ENCODE measurements at places on chromosomes 7 and 10.

DNA sequence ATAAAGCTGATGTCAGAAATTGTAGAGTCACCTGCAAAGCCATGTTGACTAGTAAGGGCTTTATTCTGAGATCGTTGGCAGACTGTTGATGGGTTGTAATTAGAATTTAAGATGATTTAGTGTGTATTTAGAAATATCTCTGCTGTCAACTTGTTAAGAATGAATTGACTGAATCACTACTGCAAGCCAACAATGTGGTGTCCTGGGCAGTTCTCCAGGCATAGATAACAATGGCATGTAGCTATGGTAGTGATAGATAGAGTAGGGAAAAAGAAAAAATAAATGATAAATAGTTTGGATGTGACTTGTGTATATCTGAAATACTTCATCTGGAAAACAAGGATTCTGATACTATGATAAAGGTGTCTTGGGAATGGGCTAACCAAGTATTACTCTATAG lies 640.2 kb downstream of the ARL4A start:
- no peak for DNase-seq

- DNase-seq, result no peak
These were observed 238.4 kb downstream of the ARHGAP21 start for GRCh38 chr10:24485304-24485703.

- no peak for DNase-seq
These were observed 179.1 kb upstream of the FZD1 start for GRCh38 chr7:91085175-91085574.

GRCh38 chr7:1688542-1688941 lies 18.5 kb downstream of the ELFN1 start:
- no peak for DNase-seq

- no peak for DNase-seq
These were observed 7.4 kb upstream of the MICALL2 start for GRCh38 chr7:1466524-1467271.
